ENCODE measurements at places on chromosomes 16 and 17. TPM values are rescaled to one million over a fixed set of nuclear protein-coding genes. Genes with fewer than 3 reads are reported as not detected.

The EMC6 gene
- total RNA-seq: 35.0 TPM

The PLEKHH3 gene
- 49.6 TPM for total RNA-seq

The NOG gene
- not detected for total RNA-seq

The MYH11 gene
- total RNA-seq: 21.6 TPM

The IRX5 gene
- total RNA-seq: 7.5 TPM

DNA sequence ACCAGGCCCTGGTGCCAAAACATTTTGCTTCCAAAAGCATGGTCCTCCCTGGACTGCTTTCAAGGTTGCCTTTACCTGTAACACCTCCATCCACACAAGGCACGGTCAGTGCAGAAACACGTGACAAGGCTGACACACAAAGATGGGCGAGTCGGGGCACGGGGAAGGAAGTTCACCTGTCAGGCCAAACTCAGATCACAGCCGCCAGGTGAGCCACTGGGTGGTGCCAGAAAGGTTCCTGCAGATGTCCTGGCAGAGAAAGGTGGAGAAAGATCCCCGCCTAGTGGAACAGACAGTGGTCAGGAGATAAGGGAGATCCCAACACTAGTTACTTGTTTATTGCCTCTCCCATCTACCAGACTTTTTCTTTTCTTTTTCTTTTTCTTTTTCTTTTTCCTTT, 155.3 kb downstream of the AIPL1 start:
- peak; percentile 79 for ATAC-seq

- peak; percentile 75 for ATAC-seq
Observed at GRCh38 chr17:2195729-2196128, 107.9 kb downstream of the SMG6 start.

DNA sequence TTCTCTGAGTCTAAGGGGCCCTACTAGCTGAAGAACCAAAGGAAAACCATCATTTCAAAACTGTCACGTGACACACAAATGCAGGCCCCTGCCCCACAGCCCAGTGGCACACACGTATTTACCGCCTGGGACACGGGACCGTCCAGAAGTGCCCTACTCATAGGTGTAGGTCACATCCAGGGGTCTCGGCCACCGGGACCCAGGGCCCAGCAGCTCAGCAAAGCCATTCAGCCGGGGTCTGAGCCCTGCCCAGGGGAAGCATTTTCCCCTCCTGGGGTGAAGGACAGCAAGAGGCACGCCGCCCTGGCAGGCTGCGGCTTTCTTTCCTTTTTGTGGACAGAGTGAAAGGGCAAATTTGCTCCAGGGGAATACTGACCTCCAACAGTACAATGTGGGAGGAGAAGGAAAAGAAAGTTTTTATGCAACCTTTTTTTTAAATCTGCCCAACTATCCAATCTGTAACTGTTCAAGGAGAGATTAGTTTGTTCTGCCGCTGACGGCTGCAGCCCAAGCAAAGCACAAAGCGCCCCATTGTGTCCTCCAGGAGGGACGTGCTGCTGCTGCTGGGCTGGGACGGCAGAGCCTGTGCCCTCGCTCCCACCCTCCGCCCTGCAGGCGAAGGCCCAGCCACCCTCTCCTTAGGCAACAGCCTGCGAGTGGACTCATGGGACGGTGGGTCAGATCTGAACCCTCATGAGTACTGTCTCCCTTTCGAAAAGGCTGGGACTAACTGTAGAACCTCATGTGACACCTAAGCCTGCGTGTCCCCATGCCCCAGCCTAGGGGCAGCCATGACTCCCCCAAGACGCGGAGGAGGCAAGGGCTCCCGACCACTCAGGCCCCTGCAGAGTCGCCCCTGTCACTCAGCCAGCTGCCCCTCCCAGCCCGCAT, 21.3 kb downstream of the SLC7A5 start:
- no peak for ATAC-seq

DNA sequence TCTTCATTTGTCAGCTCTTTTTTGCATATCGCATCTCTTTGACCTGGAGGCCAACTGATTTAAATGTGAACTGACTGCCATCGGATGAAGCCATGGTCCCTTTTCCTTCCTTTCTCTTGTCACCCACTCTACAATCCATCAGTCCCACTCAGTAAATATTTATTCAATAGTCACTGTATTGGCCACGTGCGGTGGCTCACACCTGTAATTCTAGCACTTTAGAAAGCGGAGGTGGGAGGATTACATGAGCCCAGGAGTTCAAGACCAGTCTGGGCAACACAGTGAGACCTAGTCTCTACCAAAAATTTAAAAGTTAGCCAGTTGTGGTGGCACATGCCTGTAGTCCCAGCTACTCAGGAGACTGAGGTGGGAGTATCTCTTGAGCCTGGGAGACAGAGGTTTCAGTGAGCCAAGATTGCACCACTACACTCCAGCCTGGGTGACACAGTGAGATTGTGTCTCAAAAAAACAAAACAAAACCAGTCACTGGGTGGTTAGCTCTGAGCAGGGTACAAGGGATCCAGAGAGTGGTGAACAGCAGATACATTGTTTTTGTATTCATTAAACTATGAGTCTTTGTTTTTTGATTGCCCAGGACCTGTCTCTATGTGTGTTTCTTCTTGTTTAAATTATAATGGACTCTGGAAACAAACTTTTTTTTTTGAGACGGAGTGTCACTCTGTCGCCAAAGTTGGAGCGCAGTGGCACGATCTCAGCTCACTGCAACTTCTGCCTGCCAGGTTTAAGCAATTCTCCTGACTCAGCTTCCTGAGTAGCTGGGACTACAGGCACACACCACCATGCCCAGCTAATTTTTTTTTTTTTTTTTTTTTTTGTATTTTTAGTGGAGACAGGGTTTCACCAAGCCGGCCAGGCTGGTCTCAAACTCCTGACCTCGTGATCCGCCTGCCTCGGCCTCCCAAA, 6.9 kb downstream of the PHAF1 start:
- no peak for ATAC-seq

DNA sequence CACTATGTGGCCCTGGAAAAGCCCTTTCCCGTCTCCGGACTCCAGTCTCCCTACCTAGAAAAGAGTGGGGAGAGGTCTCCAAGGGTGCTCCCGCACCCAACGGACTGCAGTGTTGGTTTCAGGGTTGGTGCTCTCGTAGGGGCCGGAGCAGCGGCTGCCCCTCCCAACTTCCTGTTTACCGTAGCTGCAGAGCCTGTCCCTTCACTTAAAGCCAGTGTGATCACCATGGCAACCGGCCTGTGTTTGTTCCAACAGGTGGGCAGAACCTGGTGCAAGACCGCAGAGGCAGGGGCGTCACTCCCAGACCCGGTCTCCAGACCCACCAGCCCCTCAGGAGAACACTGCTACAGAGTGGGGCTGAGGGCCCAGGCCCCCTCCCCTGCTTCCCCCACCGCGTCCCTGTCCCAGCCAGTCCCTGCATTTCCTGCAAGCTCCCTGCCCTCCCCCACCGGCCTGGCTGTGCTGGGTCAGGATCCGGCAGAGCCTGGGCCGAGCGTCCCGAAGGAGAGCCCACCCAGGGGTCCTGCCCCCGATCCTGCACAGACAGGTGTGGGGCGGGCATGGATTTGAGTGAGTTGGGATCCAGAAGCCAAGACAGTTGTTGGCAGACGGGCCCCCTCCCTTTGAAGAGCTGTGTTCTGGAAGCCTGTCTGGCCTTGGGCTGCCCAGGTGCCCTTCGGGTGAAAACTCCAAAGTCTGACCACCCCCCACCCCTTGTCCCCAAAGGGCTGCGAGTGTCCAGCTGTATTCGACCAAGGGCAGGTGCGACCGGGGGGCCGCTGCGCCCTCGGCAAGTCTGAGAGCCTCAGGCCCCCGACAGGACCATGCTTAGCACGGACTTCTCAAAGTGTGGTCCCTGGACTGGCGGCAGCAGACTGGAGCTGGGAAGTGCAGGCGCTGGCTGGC, 1.5 kb upstream of the BAIAP3 start:
- peak; percentile 22 for ATAC-seq

GRCh38 chr16:89277641-89278341, 60.3 kb downstream of the ZNF778 start:
- no peak for ATAC-seq

DNA sequence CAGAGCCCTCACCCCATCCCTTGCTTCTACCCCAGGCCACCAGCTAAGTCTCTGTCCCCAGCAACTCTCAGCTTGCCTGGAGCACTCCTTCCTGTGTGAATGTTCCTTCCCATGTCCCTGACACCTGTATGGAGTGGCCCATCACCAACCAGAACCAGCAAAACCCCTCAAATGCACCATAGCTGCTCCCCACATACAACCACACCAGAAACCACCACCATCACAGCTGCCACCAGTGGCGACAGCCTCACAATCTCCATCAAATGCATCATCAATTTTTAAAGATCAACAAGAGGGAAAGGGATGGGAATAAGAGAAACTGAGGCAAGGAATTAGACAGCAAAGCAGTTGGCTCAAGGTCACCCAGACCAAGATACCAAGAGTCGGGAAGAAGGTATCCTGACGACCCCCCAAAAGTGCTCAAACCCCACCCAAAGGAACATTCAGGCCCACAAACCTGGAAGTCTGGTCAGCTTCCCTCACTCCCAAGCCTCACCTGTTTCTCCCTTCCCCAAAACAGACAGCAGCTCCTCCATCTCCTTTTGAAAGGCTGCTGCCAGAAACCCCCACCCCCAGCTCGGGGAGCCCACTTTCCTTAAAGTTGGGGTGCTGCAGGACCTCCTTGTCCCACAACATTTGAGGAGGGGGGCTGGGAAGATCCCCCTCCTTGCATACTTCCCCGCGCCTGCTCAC, 1.8 kb downstream of the SRCIN1 start:
- no peak for ATAC-seq

DNA sequence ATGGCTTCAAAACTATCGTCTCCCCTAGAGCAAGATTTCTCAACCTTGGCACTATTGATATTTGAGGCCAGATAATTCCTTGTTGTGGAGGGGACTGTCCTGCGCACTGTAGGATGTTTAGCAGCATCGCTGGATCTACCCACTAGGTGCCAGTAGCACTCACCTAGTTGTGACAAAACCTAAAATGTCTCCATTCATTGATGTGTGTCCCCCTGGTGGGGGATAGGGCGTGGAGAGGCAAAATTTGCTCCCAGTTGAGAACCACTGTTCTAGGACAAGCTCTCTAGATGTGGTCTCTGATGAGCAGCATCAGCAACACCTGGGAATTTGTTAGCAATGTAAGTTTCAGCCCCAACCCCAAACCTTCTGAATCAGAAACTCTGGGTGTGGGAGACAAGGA, 259.0 kb downstream of the XYLT1 start:
- ATAC-seq: no peak

DNA sequence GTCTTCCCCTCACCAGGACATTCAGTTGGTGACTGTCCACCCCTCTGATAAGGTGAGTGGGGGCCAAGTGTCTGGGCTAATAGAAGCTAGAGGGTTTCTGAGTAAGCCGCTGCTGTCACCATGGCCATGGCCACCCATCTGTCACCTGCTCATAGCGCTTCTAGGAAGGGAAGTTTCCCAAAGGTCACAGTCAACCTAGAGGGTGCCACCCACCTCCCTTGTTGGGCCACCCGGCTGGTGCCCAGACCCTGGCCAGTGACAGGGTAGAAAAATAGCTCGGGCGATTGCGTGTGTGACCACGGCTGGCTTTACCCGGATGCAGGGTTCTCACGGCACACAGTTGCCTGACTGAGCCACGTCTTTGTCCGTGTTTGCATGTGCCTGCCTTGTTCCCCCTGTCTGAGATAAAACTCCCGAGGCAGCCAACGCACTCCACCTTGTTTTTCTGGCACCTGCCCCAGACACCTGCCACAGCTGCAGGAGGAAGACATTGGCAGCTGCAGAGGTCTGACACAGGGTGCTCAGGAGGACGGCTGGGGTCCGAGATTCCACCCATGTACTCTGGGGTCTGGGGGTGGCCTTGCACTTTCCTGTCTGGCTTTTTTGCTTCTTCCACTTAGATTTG, 809 bp downstream of the PIRT start:
- ATAC-seq: peak; percentile 35

DNA sequence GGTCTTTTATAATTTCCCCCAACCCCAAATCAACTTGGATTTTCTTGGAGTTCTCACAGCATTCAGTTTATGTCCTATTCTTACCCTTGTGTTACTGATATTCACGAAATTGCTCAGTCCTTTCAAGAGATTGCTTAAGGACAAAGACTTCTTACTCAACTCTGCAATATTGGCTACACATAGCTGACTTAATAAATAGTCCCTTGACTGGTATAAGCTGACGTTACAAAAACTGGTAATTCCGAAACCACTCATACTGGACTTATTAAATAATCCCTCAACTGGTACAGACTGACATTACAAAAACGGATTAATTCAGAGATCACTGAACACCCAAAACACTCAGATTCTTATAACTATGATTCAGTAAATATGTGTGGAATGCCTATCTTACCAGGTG, 860 bp downstream of the TIGD7 start:
- no peak for ATAC-seq

- no peak for ATAC-seq
Observed at GRCh38 chr17:57645950-57646665, 99.0 kb downstream of the CCDC182 start.

DNA sequence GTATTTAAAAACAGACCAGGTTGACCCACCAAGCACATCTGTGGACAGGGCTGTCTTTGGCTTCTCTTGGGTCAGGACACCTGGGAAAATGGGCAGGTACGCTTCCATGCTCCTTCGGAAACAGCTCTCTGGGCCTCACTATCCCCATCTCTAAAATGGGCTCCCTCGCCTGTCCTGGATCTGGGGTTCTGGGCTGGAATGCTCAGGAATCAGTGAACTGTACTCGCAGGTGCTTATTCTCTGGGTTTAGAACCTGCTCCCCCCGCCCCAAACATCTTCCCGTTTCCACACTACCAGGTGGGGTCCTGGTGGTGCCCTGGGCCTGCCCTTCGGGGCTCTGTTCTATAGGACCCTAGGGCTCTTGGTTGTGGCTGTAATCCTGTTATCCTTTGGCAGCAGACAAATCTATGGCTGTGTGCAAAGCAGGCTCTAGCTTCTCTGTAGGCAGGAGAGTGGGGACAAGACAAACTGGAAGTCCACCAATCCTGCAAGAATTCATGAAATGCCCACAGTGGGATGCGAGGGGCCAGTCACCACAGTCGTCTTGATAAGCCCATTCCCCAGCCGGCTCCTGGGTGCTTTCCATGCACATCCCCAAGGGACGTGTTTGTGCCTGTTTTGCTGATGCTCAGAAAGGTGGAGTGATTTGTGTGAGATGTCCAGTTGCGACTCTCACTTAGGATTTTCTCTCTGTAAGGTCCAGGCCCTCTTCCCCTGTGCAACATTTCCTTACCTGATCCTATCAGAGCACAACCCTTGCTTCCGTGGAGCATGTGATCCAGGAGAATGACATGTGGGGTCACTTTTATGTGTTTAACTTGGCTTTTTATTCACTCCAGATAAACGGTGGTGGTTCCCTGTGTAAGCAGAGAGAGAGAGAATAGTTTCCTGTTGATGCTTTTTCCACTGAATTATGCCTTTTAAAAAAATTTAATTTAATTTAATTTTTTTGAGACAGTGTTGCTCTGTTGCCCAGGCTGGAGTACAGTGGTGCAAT, 37.2 kb downstream of the HAPSTR1 start:
- no peak for ATAC-seq

GRCh38 chr16:67432506-67432890, 1.6 kb downstream of the HSD11B2 start:
- no peak for ATAC-seq

- ATAC-seq: no peak
Observed at GRCh38 chr16:26951950-26952349, 114.8 kb upstream of the C16orf82 start.

GRCh38 chr16:53089434-53090285, 34.9 kb downstream of the CHD9 start:
- ATAC-seq: no peak

GRCh38 chr16:30996324-30996984, 11.4 kb downstream of the HSD3B7 start:
- no peak for ATAC-seq

- no peak for ATAC-seq
Observed at GRCh38 chr17:27793168-27793905, 7.0 kb downstream of the NOS2 start.

All from esophagus mucosa (tissue), 1 donor.